ENCODE measurements at places on chromosomes 12 and 14. TPM values are rescaled to one million over a fixed set of nuclear protein-coding genes. Genes with fewer than 3 reads are reported as not detected.

KRT85 gene
- not detected for total RNA-seq

TEX52 gene
- total RNA-seq, result not detected

LRP6 gene
- 24.7 TPM for total RNA-seq

A2ML1 gene
- not detected for total RNA-seq

CLEC6A gene
- total RNA-seq, result not detected

DNA sequence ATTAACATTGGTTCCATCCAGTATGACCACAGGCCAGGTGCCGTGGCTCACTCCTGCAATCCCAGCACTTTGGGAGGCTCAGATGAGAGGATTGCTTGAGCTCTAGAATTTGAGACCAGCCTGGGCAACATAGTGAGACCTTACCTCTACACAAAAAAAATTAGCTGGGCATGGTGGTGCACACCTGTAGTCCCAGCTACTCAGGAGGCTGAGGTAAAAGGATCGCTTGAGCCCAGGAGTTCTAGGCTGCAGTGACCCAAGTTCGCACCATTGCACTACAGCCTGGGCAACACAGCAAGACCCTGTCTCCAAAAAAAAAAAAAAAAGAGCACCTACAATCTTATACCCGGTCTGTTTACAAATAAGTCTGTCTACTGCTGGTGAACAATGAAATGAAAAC lies 9.9 kb downstream of the LTA4H start:
- no peak for DNase-seq

- no peak for DNase-seq
Measured at GRCh38 chr12:123952037-123952436, 20.6 kb downstream of the CCDC92 start.

DNA sequence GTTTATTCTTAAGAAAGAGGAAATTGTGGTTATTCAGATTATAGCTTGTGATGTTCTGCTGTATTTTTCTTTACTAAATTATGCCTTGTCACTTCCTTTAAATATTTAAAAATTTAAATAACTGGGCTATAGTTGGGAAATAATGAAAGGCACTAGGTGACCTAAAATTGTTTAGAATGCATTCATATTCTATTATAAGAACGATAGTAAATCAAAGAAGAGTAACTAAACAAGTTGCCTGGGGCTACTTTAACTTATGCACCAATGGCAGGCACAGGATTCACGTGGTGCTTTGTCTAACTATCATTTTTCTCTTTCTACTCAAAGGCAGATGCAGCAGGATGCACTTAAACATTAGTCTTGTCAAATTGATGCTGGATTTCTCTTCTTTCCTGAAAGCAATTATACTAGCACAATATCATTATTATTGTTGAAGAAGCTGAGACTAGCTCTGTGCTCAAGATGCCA lies 190.7 kb upstream of the PPFIA2 start:
- DNase-seq, result no peak

- DNase-seq, result no peak
Measured at GRCh38 chr14:50728836-50729235, 60.7 kb upstream of the SAV1 start.

- DNase-seq, result no peak
Measured at GRCh38 chr12:14921218-14921617, 17.1 kb downstream of the ERP27 start.

DNA sequence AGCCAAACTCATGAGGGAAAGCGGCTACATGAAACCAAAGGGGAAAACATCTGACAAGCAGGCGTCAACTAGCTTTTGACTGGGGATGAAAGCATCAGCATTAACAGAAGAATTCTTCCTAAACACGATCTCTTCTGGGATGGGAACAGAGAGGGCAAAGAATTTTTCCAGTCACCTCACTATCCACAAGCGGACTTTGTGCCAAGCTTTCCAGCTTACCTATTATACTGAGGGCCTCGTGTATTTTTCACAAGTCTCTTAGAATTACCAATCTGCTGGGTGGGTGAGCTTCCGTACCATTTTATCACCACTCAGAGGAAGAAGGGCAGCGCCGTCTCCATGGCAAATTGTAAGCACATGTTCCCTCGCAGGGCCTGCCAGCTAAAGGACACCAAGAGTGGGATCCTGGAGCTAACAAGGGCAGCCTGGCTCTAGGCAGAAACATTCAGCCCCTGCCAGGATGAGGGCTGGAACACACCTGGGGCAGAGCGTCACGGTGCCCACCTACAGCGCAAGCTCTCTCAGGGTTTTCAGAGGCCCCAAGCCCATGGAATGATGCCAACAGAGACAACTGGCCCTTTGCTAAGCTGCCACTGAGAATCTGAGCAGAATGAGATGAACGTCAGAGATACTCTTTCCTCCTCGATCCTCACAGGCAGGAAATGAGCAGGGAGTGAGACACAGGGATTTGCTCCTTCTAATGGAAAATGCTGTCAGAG lies 74.6 kb downstream of the CHGA start:
- DNase-seq, result no peak

GRCh38 chr12:6532927-6533652 lies 1.2 kb upstream of the GAPDH start:
- DNase-seq, result peak; percentile 67

- no peak for DNase-seq
Measured at GRCh38 chr12:89706986-89707702, 1.5 kb downstream of the ATP2B1 start.

GRCh38 chr12:30640392-30640791 lies 55.3 kb downstream of the IPO8 start:
- no peak for DNase-seq

- no peak for DNase-seq
Measured at GRCh38 chr12:109879351-109880042, 844 bp downstream of the GLTP start.

DNA sequence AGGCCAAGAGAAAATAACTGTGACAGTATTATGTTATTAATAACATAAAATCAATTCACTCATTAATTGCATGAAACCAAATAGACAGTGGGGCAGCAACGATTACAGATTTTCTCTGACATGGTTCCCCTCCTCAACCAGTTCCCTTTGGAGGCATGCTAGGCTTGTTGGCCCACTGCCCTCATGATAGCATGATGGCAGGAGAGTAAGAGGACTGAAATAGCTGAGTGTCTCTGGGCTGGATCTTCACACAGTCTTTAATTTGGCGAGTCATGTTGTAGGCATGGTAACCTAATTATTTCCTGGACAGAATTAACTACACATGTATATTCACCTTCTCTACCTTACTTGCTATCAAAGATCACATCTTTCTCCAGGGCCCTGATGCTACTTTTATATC lies 266.2 kb upstream of the PELI2 start:
- DNase-seq, result no peak

Measured in liver (tissue), 10 donors.